ENCODE measurements at places on chromosomes 12 and 14.

DNA sequence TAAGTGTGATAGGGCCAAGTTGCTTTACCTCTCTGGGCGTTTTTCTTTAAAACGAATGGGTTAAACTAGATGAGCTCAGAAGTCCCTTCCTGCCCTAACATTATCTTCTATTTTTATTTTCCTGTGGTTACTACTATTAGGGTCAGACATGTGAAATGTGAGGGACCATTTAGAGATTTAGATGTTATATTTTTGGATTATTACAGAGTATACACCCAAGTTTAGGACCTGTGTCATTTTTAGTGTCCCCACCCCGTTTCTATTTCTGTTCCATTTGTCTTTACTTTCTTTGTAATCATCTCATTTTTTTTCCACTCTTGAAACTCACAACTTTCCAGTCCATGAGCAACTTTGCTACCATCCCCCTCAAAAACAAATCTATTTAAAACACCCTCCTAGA is 56.3 kb downstream of the SLC4A8 start:
- no peak for DNase-seq

DNA sequence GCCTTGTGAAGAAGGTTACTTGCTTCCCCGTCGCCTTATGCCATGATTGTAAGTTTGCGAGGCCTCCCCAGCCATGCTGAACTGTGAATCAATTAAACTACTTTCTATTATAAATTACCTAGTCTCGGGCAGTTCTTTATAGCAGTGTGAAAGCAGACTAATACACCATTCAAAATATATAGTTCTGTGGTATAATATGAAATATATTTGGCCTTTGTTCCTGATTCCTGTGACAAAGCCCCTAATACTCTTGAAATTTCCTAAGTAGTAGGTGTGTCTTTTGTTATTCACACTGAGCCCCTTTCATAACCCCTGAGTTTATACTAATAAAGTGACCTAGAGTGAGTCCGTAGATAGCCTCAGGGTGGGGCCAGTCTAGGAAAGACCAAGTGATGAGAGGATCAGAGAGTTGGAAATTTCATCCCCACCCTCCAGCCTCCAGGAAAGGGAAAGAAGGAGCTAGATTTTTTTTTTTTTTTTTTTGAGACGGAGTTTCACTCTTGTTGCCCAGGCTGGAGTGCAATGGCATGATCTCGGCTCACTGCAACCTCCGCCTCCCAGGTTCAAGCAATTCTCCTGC is 19.4 kb upstream of the STRN3 start:
- no peak for DNase-seq

GRCh38 chr12:79706676-79707075 is 15.9 kb upstream of the PAWR start:
- no peak for DNase-seq

DNA sequence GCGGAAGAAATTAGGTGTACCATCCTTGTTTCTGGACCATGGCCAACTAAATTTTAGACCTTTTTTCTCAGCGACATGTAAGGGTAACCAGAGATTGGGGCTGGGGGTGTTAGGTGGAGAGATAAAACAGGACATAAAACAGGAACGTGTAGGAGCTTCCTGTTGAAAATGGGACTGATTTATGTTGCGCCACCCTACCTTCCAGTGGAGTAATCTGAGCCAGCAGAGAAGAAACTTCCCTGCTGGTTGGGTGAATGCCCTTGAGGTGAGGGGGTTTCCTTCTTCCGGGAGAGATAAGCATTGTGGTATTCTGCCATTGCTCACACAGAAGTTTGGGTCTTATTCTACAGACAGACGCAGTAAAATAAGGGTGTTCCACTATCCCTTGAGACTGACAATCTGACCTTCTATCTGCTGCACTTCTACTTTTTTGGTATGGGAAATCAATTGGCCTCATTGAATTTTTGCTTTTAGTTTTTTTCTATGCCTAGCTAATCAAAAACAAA is 417.6 kb downstream of the PCNX1 start:
- DNase-seq = no peak

GRCh38 chr12:94141892-94142291 is 6.5 kb upstream of the PLXNC1 start:
- no peak for DNase-seq

DNA sequence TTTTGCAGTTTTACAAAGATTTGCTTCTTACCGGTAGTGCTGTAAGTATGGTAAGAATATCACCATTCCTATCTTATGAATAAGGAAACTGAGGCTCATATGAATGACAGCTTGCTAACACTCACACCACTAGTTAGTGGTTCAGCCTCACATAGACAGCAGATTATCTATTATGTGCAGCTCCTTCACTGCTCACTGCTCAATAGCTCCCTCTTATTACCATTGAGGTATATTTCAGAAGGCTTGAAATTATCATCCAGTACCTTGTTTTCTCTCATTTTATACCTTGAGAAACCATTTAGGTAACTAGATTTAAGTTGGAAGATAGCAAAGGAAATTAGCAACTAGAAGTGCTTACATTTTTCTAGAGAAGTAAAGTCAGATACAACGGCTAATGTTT is 15.5 kb downstream of the RIC8B start:
- no peak for DNase-seq

DNA sequence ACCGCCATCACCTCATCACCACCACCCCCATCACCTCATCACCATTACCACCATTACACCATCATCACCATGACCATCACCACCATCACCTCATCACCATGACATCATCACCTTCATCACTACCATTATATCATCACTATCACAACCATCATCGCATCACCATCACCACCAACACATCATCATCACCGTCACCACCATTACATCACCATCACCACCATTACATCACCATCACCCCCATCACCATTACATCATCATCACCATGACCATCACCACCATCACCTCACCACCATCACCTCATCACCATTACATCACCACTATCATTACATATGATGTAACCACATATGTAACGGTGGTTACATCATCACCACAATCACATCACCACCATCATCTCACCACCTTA is 132.3 kb downstream of the RIMBP2 start:
- DNase-seq = no peak

Data from spleen (tissue), 13 donors.